Stimulated activated CD4-positive, alpha-beta T cell treated with anti-CD3 and anti-CD28 coated beads, Interleukin-12 subunit alpha, Interleukin-12 subunit beta, amount 100 ng/mL, for 4 hours (primary cell): ENCODE measurements at places on chromosomes 11 and 22.

GRCh38 chr11:1692708-1693326 lies 4.2 kb upstream of the KRTAP5-6 start:
- DNase-seq: no peak

- no peak for DNase-seq
Observed at GRCh38 chr11:34086554-34087283, 18.7 kb upstream of the NAT10 start.

GRCh38 chr11:65290448-65291165 lies 24.1 kb upstream of the CDC42EP2 start:
- DNase-seq: no peak

DNA sequence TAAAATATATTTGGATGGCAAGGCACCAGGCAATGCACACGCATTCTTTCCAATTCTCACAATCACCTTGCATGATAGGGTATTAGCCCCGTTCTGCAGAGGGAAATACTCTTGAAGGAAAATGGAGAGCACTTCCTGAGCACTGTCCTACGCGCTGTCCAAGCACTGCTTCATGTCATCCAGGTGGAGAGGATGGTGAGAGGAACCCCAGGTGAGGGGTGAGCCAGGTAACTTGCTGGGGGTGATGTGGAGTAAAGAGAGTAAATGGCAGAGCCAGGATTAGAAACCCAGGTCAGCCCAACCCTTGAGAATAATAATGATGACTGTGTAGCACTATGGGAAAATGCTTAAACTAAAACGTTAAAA lies 711 bp upstream of the PACSIN2 start:
- DNase-seq: no peak

GRCh38 chr11:16900491-16900890 lies 113.7 kb downstream of the PLEKHA7 start:
- DNase-seq: no peak

GRCh38 chr11:133981156-133981555 lies 24.4 kb upstream of the IGSF9B start:
- DNase-seq: no peak

- DNase-seq: peak; percentile 24
Observed at GRCh38 chr22:50473855-50474671, 772 bp downstream of the SBF1 start.

DNA sequence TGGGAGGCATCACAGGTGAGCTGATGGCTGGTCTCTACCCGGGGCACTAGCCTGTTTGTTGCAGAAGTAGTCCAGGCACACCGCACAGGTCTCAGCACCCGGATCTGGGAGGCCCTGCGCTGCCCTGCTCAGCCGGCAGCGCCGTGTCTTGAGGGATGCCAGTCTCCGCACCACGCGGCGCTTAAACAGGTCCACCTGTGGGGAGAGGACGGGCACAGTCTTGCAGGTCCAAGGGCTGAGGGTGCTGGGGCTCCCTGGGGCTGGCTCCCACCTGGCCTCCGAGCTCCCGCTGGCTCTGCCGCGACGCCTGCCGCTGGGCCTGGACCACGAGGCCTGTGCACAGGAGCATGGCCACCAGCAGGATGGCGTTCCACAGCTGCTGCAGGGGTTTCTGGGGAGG lies 7.2 kb downstream of the RNF215 start:
- DNase-seq: no peak

DNA sequence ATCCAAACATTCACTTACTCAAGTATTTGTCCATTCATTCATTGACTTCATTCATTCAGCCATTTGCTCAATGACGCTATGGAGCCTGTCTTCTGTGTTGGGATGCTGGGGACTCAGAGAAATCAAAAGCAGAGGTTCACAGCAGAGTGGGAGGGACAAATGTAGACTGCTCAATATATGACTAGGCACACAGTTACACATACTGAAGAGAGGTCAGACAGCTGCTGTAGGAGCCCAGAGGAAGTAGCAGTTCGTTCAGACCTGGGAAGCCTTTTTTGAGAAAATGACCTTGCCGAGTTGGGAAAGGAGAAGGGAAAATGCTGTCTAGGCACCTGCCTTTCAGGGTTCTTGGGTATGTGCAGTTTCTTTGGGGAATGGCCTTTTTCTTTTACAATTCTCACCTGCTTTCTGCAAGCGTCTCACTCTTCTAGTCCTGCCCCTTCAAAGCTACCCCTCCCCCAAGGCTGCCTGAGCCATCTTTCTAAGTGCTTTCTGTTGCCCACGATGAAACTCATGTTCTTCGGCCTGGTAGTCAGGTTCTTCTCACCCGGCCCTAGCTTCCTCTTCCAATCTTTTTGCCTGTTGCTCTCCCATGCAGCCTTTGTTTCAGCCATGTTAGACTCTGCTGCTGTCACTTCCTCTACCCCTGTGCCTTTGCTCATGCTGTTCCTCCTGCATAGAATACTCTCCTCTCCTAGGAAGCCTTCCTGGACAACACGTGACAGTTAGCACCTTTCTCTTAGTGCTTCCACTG lies 4.2 kb upstream of the UVRAG start:
- DNase-seq: no peak
